ENCODE measurements at places on chromosomes 11 and 22.
A peak's percentile ranks its signal among the peaks of the same experiment; 100 is the strongest.

DNA sequence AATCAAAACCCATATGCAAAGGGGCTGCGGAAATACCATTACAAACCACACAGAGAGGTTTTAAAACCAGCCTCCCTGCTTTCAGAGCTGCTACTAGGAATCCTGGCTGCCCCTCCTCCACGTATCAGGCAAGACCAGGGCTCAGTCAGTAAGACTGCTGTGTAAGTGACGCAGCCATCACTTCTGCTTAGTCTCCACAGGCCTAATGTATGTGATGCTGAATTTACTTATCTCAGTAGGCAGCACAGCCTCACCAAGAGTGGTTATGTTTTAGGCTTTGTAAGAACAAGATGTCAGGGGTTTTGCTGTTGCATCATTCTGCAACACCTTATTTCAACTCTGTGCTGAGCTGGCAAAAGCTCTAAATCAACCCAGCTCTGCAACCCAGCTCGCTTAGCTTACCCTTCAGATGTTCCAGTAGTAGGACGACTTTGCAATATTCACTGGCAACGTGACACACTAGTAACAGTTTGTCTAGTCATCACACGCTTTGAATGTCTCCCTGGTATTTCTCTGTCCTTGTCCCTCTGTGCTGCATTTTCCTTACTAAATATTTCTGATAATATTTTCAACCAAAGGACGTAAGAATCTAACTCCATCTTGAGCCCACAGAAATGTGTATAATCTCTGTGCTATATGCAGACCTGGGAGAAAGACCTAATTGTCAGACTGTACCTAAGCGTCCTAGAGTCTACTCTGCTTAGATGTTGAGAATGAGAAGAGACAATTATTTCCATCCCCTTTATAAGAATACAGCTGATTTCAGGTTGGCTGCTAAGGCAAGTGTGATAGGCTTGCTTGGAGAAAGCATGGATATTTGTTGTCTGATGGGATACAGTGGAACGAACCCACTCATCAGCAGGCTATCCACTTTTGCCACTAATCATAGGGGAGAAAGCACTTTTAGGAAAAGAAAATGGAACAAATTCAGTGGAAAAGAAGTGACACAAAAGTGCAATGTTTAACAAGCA lies 72.2 kb downstream of the LARGE2 start:
- H3K27me3 ChIP-seq = no peaks in the 10 kb centered on the region
- no peak overlapping the region for H3K4me3 ChIP-seq
- H3K4me1 ChIP-seq = no peaks in the 10 kb centered on the region

DNA sequence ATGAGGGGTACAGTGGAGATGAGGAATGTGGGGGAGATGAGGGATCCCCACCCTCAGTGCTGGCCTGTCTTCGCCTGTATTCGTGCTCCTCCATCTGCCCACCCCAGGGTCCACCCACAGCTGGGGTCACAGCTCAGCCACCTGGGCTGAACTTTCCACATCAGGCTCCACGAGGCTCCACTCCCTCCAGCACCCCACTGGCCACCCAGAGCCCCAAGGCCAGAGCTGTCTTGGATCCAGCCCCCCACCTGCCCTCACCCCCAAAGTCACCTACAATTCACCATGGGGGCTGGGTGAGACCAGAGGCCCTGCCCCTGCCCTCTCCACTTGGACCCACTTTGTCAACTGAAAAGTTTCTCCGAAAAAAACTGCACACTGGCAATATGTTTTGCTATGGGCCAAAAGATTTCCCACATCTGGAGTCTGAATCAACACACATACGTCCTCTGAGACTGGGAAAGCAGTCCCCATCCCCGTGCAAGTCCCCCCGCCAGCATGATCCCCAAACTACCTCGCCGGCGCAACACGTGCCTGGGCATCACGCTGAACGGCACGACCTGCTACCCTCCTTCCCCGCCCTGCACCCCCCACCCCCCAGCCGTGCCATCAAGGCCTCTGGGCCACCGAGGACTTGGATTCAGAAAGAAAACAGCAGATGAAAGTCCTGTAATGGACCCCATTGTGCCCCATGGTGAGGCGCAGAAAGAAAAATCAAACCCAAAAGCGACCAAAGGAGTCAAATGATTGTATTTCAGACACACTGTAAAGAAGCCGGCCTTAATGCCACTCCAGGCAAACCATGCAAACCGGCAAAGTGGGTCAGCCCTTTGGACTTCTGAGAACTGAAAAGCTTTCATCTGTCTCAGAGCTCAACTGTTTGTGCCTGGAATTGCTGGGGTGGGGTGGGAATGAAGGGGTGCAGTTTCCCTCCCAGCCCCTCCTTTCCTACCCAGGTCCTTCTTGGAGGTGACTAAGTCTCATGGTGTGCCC lies 16.5 kb upstream of the GAL start:
- H3K27me3 ChIP-seq = 0 out of 2 replicates have a peak, but pooled peaks cover 9% of the 10 kb centered on the region
- no peaks in the 10 kb centered on the region for H3K36me3 ChIP-seq
- no peaks in the 10 kb centered on the region for H3K4me1 ChIP-seq
- H3K27ac ChIP-seq = no peak overlapping the region

GRCh38 chr11:122711831-122712381 lies 56.4 kb downstream of the UBASH3B start:
- no peak for DNase-seq
- H3K4me1 ChIP-seq = peaks cover 33% of the 10 kb centered on the region
- no peaks in the 10 kb centered on the region for H3K36me3 ChIP-seq

GRCh38 chr11:11396301-11397035 lies 43.4 kb upstream of the CSNK2A3 start:
- no peak overlapping the region for H3K4me3 ChIP-seq
- no peaks in the 10 kb centered on the region for H3K36me3 ChIP-seq
- peak; percentile 50 for DNase-seq
- peaks cover 18% of the 10 kb centered on the region for H3K4me1 ChIP-seq
- no peaks in the 10 kb centered on the region for H3K27me3 ChIP-seq

Data from SJSA1 (cell line).